ENCODE measurements at places on chromosomes 12 and 14. TPM values are rescaled to one million over a fixed set of nuclear protein-coding genes. Genes with fewer than 3 reads are reported as not detected.

DNA sequence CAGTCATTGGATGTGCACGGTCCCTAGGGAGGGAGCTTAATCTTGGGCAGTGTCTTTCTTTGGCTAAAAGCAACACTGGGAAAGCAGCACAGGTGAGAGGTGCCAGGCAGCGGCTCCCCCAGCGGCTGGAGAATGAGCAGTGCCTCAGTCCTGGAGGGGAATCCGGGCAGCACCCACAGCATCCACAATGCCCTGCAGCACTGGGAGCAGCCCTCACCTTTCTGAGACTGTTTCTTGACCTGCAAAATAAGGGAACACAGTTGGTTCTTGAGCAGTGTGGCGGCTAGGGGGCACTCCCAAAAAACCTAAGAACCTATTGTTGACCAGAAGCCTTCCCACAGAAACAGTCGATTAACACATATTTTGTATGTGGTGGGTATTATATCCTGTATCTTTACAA, 75.8 kb downstream of the SINHCAF start:
- H3K27ac ChIP-seq: no peak overlapping the region
- no peaks in the 10 kb centered on the region for H3K27me3 ChIP-seq
- no peaks in the 10 kb centered on the region for H3K36me3 ChIP-seq
- no peaks in the 10 kb centered on the region for H3K4me1 ChIP-seq

The NEUROD4 gene
- total RNA-seq: not detected

DNA sequence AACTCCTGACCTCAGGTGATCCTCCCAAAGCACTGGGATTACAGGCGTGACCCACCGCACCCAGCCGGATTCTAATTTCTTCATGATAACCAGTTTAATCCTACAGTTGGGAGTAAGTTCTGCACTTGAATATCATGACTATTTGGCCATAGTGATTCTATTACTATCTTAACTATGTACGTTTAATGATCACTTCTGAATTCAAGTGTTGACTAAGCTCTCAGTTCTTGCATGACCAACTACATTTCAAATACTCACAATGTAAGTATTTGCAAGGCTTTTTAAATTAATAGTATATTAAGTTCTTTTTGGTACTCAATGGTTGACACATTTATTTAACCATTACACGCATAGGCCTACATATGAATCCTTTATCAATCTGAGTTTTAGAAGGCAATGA, 17.4 kb upstream of the VPS33A start:
- DNase-seq: no peak
- H3K27ac ChIP-seq: no peak overlapping the region
- H3K4me3 ChIP-seq: no peak overlapping the region

DNA sequence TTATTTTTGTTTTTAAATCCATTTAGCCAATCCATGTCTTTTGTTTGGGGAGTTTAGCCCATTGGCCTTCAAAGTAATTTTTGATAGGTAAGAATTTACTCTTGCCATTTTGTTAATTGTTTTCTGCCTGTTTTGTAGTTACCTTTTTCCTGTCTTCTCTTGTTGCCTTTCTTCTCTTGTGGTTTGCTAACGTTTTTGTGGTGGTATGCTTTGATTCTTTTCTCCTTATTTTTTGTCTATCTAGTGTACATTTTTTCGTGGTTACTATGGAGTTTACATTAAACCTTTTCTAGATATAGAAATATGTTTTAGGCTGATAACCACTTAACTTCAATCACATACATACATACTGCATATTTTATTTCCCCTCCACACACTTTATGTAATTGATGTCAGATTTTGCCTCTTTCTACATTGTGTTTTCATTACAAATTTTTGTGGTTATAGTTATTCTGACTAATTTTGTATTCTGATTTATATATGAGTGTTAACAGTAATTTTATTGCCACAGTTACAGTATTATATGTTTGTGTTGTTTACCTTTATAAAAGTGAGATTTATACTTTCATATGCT, 19.2 kb upstream of the PPP1R12A start:
- H3K27me3 ChIP-seq: no peaks in the 10 kb centered on the region
- H3K4me1 ChIP-seq: no peaks in the 10 kb centered on the region
- no peak overlapping the region for H3K4me3 ChIP-seq
- no peak overlapping the region for H3K27ac ChIP-seq
- no peaks in the 10 kb centered on the region for H3K36me3 ChIP-seq

GRCh38 chr12:104496336-104496735, 39.6 kb downstream of the CHST11 start:
- no peak overlapping the region for H3K27ac ChIP-seq
- H3K4me3 ChIP-seq: no peak overlapping the region
- DNase-seq: no peak
- H3K27me3 ChIP-seq: no peaks in the 10 kb centered on the region

DNA sequence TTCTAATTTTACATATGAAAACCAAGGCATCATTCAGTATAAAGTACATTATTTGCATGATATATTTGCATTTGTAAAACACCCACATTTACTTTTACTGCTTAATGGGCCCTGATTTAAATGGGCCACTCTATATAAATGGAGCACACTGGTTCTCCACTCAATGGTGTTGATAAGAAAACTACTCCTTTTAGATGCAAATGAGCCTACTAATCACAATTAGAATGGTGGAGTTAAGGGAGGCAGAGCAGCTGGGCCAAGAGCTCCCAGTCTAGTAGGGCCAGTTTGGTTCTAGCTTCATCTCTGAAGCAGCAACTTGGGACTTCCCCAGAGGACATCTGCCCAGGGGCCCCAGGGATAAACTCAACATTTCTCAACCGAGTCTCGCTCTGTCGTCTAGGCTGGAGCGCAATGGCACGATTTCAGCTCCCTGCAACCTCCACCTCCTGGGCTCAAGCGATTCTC, 120.7 kb downstream of the FOXN3 start:
- H3K27ac ChIP-seq: no peak overlapping the region
- DNase-seq: no peak
- H3K4me3 ChIP-seq: no peak overlapping the region
- H3K4me1 ChIP-seq: no peaks in the 10 kb centered on the region
- no peaks in the 10 kb centered on the region for H3K36me3 ChIP-seq

DNA sequence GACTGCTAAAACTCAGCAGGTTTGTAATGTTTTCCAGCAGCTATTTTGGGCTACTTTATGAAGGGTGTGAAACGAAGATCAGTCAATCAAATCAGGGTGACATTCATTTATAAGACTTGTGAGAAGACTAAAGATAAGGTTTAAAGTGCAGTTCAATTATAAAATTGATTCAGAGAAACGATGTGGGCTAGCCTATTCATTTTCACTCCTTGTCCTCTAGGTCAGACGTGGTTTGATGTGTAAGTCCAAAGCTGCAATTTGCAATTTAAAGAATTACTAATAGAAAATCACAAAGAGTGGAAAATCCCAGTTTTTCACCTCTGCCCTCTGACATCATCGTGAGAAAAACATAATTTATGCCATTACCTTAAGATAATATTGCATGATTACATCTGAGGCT, 243.5 kb upstream of the NOVA1 start:
- no peaks in the 10 kb centered on the region for H3K27me3 ChIP-seq
- no peak overlapping the region for H3K27ac ChIP-seq
- no peaks in the 10 kb centered on the region for H3K4me1 ChIP-seq
- H3K36me3 ChIP-seq: no peaks in the 10 kb centered on the region

The DPF3 gene
- 4.3 TPM for total RNA-seq

- H3K36me3 ChIP-seq: no peaks in the 10 kb centered on the region
- H3K27ac ChIP-seq: no peak overlapping the region
- H3K27me3 ChIP-seq: no peaks in the 10 kb centered on the region
Observed at GRCh38 chr12:118120579-118121363, 15.2 kb upstream of the PEBP1 start.

DNA sequence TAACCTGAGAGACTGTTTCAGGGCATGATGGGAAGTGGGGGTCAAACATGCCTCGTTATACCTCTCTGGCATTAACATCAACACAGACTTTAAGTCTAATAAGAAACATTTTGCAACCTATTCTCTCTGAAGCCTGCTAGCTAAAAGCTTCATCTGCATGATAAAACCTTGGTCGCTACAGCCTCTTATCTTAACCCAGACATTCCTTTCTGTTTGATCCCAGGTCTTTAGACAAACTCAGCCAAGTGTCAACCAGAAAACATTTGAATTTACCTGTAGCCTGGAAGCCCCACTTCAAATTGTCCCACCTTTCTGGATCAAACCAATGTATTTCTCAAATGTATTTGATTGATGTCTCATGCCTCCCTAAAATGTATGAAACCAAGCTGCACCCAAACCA, 9.1 kb downstream of the PPP2R3C start:
- H3K4me1 ChIP-seq: no peaks in the 10 kb centered on the region
- no peaks in the 10 kb centered on the region for H3K27me3 ChIP-seq
- DNase-seq: no peak
- no peak overlapping the region for H3K4me3 ChIP-seq
- no peak overlapping the region for H3K27ac ChIP-seq

GRCh38 chr12:105418229-105418628, 87.7 kb downstream of the C12orf75 start:
- H3K27ac ChIP-seq: no peak overlapping the region
- DNase-seq: no peak
- no peaks in the 10 kb centered on the region for H3K27me3 ChIP-seq
- H3K36me3 ChIP-seq: no peaks in the 10 kb centered on the region
- H3K4me3 ChIP-seq: no peak overlapping the region

GRCh38 chr14:95290871-95291431, 28.8 kb downstream of the CLMN start:
- no peaks in the 10 kb centered on the region for H3K36me3 ChIP-seq
- H3K4me3 ChIP-seq: no peak overlapping the region
- H3K27me3 ChIP-seq: no peaks in the 10 kb centered on the region
- DNase-seq: no peak
- H3K27ac ChIP-seq: no peak overlapping the region
- H3K4me1 ChIP-seq: no peaks in the 10 kb centered on the region

- peaks cover 17% of the 10 kb centered on the region for H3K27me3 ChIP-seq
- H3K4me1 ChIP-seq: peaks cover 18% of the 10 kb centered on the region
- DNase-seq: no peak
Observed at GRCh38 chr12:54129028-54129903, 59.5 kb downstream of the SMUG1 start.

The OVCH1 gene
- total RNA-seq: not detected

GRCh38 chr14:68580671-68581070, 212.2 kb downstream of the ZFP36L1 start:
- no peak overlapping the region for H3K4me3 ChIP-seq
- H3K4me1 ChIP-seq: no peaks in the 10 kb centered on the region
- no peak for DNase-seq
- no peaks in the 10 kb centered on the region for H3K36me3 ChIP-seq

The PLEKHG7 gene
- total RNA-seq: not detected

DNA sequence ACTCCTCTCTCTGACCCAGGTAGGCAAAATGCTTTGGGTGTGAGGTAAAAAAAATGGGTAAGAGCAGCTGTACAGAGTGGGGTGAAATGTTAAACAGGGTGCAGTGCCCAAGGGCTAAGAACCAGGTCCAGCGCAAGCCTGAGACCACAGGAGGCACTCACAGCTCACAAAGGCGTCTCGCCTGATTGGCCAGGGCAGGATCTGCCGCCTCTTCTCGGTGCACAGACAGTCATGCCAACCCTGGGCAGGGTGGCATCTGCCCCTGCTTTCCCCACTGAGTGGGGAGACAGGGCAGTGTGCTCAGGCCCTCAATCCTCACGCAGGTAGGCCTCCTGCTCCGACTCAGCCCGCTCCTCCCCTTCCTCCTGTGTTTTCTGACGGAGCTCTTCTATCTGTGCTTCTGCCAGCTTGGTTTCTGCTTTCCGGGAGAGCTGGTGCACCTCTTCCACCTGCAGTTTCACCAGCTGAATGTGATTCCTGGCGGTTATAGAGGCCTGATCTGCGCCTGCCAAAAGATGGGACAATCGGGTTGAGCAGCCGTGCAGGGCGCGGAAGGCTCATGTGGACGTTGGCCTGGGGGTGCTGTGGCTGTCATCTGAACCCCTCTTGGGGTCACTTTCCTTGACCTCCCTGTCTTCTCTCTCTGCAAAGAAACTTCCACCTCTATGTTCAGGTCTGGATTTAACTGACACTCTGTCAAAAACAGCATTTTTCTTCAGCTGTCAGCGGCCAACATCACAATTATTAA, 4.7 kb downstream of the B3GNT4 start:
- no peaks in the 10 kb centered on the region for H3K36me3 ChIP-seq
- no peaks in the 10 kb centered on the region for H3K27me3 ChIP-seq

DNA sequence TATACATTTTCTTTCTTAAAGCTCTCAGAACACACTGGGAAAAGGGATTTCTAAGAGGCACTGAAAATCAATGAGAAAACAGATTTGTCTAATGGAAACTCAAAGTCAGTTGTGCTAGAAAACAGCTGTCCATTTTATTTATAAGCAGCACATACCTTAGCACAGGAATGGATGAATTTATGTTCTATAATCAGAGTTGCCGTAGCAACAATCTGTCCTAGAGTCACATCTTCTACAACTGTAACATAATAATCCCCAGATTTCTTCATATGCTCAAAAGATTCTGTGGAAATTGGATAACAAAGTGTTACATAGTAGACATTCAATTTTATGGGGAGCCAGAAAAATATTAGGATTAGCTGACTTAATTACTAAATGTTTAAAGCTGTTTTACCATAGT, 9.8 kb downstream of the GNPNAT1 start:
- no peak overlapping the region for H3K27ac ChIP-seq
- no peaks in the 10 kb centered on the region for H3K27me3 ChIP-seq
- no peak for DNase-seq
- H3K4me3 ChIP-seq: no peak overlapping the region
- H3K4me1 ChIP-seq: no peaks in the 10 kb centered on the region

The MTA1 gene
- total RNA-seq: 125 TPM

DNA sequence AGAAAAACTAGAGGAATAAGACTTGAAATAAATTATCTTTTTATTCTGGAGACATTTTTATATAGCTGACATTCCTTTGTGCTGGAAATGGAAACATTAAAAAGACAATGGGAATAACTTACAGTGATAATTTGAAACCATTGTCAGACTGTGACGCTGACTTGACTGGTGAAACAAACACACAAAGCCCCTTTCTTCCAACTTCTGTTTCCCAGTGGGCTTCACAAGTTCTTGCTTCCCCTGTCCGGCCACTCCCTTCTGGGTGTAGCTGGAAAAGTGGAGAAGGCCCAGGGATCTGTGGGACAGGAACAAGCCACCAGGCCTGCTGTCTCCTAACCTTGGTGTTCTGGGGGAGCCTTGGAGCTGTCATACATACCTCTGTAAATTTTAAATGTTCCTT, 58.8 kb downstream of the PELI2 start:
- no peak overlapping the region for H3K27ac ChIP-seq
- no peaks in the 10 kb centered on the region for H3K27me3 ChIP-seq
- H3K4me3 ChIP-seq: no peak overlapping the region

Data from naive thymus-derived CD4-positive, alpha-beta T cell (primary cell).